ENCODE measurements at places on chromosomes 13 and 19.
A peak's percentile ranks its signal among the peaks of the same experiment; 100 is the strongest.

DNA sequence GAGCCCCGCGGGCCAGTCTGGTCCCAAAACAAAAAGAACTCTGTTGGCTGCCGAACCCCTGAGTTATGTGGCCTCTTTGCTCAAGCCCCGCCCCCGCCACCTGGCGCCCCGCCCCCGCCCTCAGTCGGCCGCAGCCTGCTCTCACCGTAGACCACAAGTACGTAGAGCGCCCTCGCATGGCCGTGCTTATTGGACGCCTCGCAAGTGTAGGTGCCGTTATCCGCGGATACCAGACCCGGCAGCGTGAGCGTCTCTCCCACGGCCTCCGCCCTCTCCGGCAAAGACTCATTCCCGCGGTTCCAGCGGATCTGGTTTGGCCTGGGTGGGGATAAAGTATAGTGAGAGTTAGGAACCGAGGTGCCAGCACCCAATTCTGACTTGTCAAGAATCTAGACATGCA is 5.5 kb upstream of the ZNF428 start:
- peak; percentile 19 for DNase-seq

DNA sequence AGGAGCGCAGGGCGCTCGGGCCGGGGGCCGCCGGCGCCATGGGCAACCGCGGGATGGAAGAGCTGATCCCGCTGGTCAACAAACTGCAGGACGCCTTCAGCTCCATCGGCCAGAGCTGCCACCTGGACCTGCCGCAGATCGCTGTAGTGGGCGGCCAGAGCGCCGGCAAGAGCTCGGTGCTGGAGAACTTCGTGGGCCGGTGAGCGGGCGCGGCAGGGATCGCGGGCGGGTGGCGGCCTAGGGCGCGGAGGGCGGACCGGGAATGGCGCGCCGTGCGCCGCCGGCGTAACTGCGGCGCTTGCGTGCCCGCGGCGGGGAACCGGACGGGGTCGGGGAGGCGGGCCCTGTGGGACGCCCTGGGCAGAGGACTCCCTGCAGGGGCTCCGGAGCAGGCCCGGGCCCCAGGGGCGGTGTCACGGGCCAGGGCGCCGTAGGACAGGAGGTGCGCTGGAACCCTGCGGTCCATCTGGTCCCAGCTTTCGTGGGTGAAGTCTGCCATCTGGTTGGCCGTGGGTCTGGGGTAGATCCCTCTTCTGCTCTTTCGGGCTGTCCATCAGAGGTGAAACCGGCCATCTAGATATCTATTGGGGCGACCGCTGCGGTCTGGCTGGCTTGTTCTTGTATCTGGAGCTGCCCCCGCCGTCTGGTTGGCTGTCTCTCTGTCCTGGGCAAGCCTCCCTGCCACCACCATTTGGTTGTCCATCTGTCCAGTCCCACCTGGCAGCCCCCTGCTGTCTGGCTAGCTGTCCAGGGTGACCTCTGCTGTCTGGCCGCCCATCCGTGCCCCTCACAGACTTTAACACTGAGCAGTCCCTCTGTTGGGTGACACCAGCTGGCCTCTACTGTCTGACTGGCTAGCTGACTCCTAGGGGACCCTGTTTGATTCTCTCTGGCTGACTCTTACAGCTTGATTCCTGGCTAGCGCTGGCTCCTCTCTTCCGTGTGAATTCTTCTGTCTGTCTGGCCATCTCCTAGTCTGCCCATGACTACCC is 622 bp downstream of the DNM2 start:
- peak; percentile 9 for DNase-seq

- DNase-seq = no peak
Observed at GRCh38 chr19:44525721-44526430, 3.6 kb downstream of the CEACAM20 start.

DNA sequence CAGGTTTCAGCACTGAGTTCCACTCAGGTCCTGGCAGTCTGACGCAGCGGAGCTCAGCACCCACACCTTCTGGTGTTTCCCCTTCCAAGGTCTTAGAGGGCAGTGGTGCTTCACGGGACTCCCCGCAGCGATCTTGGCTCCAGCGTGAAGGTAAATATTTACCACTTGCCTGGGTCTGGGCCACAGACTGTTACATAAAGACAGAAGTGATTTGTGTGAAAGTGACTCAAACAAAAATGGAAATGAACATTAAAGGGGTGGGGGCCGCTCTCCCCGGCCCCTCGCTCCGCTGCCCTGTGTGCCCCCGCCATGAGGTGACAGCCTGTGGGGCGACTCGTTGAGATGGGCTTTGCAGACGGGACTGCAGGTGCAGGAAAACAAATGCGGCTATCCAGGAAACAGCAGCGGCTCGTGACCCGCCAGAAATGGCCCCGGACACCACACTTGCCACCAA is 55.0 kb downstream of the GGACT start:
- no peak for DNase-seq

GRCh38 chr13:90500569-90500968 is 846.9 kb upstream of the MIR17HG start:
- DNase-seq = no peak

DNA sequence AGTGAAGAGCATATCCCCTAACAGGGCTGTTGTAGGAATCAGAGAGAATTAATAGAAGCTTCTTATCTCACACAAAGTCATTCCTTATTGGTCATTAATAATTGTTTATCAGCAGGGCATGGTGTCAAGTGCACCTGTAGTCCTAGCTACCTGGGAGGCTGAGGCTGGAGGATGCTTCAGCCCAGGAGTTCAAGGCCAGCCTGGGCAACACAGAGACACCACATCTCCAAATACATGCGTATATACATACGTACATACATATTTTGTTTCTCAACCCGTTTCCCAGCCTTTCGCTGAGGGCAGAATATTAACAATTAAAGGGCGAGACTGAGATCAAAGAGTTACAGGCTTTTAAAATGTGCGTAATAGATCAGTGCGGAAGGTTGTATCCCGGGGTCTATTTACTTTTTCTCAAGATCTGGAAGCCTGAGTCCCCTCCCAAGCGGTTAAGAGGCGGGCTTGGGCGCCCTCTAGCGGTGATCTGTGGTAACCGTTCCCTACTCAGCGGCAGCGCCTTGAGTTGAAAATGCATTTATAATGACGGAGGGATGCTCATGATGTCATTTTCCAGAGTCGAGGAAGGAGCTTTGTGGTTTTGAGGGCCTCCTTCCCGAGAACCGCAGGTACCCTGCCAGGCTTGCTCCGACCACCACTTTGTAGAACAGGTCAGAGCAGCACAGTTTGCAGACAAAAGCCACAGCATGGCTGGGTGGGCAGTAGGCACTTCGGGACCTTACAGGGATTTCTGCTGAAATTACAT is 169.6 kb upstream of the GPR12 start:
- DNase-seq = peak; percentile 42

DNA sequence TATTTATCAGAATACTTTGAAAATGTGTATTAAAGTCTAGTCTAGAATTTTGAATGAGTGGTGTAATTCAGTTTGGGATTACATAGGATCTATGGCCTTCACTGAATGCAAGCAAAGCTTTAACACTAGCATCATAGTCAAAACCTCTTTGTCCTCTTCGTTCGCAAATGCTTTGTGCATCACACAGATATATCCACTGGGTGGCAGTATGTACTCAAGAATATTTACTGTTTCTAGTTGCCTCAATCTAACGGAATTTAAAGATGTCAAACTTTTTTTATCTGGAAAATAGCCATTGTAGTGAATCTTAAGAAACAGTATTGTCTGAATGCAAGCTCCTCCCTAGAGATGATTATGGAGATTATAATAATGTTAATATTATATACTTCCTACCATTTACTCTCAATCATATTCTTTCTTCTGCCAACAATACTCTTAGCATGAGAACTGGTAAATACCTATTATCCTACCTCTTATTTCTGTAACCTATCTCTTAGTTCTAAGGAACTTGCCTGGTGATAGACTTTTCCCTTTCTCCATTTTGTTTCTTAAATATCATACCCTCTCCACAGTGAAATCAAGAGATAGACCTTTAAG is 25.8 kb downstream of the LACC1 start:
- peak; percentile 68 for DNase-seq

GRCh38 chr19:4362101-4362828 is 18.9 kb downstream of the MPND start:
- no peak for DNase-seq

GRCh38 chr13:21719463-21719862 is 48.6 kb downstream of the FGF9 start:
- DNase-seq = peak; percentile 52

GRCh38 chr13:28558567-28558966 is 63.6 kb upstream of the FLT1 start:
- no peak for DNase-seq

DNA sequence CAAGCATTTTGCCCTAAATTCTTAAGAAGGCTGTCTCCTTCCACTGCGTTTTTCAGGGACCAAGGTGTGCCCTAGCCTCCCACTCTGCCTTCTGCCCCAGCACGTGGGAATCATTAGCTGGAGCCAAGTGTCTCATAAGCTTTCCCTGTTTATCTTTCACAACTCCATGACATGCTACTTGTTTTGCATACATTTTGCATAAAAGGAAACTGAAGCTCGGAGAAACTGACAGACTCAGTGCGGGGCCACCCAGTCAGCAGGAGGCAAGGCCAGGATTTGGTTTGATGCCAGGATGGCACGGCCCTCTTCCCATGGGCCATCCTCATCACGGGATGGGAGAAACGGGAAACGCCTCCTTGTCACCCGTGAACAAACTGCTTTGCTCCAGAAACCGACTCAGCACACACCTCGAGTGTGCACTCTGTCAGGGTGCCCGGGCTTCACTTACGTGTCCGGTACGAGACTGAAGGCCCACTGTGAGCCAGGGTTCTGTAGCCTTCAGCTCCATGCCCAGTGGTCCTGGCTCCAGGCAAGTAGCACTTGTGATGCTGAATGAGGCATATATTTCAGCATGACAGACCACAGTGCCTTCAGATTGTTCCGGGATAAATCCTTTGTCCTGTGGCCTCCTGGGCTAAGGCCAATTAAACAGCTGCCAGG is 9.6 kb downstream of the CEBPA start:
- peak; percentile 77 for DNase-seq

DNA sequence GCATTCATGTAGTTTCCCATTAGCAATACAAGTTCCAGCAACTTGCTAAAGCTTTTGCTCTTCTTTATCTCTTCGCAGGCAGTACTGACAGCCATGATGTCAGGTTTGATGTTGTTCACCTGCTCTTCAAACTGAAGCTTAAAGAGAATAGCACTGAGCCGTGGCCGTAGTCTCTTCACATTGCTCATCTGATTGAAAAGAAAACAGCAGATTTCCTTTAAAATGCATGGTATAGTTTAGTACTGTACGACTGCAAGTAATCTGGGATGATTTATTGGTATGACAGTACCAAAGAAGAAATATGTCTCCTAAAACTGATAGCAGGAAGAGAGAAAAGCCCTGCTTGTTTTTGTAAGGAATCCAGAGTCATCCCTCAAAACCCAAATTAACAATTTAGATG is 284.4 kb downstream of the DIAPH3 start:
- no peak for DNase-seq

DNA sequence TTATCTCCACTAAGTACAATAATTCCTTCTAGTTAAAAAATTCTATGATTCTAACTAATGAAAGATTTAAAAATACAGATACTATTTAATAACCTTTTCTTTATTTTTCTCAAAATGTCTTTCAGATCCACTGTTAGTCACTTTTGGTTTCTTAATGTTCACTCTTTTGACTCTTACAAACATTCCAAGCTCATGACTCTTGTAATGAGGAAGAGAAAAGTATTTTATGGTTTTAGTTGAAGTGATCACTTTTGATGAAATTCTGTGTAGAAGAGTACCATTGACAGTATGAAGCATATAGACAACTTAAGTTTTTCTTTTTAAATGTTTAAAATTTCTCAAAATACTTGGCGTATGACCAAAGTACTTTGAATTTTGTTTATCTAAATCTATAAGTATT is 27.8 kb downstream of the COG3 start:
- DNase-seq = peak; percentile 66

DNA sequence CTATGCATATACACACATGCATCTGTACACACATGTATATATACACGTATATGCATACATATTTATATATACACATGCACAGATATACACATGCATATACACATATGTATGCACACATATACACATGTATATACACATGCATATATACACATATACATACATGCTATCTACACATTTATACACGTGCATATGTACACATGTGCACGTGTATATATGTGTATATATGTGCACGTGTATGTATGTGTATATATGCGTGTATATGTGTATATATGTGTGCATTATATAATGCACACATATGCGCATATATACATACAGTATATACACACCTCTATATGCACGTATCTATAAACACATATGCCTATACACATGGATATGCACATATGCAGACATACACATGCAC is 17.8 kb downstream of the ARHGEF7 start:
- DNase-seq = no peak

GRCh38 chr19:37467608-37468090 is 405 bp upstream of the ZNF569 start:
- DNase-seq = peak; percentile 2

DNA sequence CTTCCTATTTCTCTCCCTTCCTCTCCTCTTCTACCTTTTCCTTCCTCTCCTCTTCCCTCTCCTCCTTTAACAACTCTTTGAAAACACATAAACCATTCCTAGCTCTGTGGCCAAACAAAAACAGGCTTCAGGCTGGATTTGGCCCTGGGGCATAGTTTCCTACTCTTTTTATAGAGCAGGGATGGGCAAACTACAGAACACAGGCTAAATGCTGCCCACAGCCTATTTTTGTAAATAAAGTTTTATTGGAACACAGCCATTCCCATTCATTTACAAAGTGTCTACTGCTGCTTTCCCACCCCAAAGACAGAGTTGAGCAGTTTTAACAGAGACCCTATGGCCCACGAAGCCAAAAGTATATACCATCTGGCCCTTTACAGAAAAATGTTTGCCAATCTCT is 35.4 kb downstream of the LHFPL6 start:
- no peak for DNase-seq

- peak; percentile 20 for DNase-seq
Observed at GRCh38 chr13:93290503-93290902, 63.9 kb downstream of the GPC6 start.

- DNase-seq = no peak
Observed at GRCh38 chr19:3893509-3894179, 13.2 kb downstream of the ATCAY start.

GRCh38 chr19:7909471-7910067 is 5.1 kb upstream of the TGFBR3L start:
- no peak for DNase-seq

DNA sequence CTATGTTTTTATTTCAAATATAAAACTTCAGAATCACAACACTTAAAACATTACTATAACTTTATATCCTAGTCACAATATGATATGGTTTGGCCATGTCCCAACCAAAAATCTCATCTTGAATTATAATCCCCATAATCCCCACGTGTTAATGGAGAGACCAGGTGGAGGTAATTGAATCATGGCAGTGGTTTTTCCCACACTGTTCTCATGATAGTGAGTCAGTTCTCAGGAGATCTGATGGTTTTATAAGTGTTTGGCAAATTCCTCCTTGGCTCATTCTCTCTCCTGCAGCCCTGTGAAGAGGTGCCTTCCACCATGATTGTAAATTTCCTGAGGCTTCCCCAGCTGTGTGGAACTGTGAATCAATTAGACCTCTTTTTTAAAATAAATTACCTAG is 307.6 kb downstream of the SPRY2 start:
- DNase-seq = peak; percentile 41

- DNase-seq = no peak
Observed at GRCh38 chr19:52206481-52206880, 16.6 kb downstream of the PPP2R1A start.

All from bronchial epithelial cell (primary cell).